NCI-H774 (cell line): ENCODE measurements at places on chromosomes 2 and 18.

DNA sequence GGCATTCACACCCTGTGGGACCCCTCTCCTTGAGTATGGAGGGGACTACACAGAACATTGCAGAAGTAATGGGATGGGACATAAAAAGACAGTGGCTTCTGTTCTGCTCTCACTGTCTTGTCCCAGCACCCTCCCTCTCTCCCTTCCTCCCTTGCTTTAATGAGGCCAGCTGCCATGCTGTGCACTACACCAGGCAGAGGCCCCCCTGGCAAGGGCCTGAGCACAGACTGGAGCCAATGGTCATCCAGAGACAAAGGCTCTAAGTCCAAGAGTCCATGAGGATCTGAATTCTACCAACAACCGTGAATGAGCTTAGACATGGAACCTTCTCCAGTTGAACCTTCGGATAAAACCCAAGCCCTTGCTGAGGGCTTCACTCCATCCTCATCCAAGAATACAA, 263.0 kb downstream of the NDUFA10 start:
- DNase-seq = no peak

DNA sequence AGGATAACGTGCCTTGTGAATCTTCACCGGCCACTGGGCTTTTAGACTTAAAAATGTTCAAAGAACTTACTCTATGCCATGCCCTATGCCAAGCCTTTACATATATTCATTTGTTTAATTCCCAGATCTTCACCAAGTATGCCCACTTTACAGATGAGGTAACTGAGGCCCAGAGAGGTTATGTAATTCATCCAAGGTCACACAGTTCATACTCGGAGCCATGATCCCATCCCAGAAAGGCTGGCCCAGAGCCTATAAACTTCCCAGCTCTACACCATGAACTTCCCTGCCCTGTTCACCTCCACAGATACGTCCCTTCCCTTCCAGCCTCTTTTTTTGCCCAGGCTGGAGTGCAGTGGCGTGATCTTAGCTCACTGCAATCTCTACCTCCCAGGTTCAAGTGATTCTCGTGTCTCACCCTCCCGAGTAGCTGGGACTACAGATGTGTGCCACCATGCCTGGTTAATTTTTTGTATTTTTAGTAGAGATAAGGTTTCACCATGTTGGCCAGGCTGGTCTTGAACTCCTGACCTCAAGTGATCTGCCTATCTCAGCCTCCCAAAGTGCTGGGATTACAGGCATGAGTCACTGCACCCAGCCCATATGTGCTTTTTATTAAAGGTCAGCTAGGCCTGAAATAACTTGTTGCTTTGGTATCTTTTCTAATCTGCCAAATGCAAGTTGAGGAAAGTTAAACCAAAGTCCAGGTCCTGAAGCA, 44.1 kb downstream of the MTHFD2 start:
- no peak for DNase-seq

- no peak for DNase-seq
These were observed 171.1 kb downstream of the FTCDNL1 start for GRCh38 chr2:199679883-199680282.

DNA sequence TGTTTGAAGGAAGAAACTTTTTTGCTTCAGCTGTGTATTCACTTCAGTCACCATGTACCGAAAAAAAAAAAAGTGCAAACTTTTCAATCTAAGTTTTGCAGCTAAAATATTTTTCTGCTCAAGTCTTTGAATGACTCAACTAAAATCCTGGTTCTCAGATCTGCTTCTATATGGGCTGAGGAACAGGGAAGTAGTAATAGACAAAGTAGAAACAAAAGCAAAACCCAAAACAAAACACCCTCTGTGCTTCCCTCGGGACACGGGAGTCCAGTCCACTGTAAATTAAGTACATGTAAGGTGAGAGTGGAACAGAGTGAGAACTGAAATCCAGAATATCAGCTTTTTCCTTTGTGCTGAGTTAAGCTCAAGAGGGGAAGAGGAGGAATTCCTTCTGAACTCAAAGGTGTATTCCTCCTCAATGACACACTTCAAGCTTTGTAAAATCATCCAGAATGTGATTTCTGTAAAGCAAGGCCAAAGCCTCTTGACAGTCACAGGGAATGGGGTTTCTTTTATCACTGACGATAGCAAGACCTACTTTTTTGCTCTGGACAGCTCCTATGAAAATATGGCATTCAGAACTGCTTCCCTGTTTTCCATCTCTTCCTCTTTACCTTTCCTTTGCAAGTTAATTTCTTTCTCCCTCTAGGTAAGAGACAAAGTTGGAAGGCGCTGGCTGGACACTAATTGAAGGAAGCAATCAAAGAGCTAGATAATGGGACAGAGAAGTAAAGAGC, 433.5 kb upstream of the MMADHC start:
- no peak for DNase-seq
